ENCODE measurements at places on chromosomes 2 and 18.

DNA sequence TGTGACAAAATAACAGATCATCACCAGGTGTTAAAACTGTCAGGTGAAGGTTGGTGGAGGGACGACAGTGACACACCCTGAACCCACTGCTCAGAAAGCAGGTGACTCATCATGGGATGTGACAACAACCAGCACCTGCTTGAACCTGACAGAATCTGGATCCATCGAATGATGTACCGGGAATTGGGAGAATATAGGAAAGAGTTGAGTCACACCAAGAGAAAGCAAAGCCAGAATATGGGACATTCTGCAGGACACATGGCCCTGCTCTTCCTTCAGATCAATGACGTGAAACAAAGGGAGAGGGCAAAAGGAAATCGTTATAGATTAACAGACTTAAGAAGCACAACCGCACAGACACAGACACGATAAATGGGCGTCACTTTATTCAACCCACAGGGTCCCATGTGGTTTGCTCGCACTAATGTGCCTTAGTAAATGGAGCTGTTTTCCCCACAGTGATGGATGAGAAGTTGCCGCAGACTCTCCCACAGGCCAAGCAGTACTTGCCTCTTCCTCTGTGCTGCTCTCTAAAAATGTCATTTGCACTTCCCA, 100.1 kb downstream of the CRACDL start:
- H3K27me3 ChIP-seq: no peaks in the 10 kb centered on the region
- H3K4me3 ChIP-seq: no peak overlapping the region
- H3K27ac ChIP-seq: no peak overlapping the region
- DNase-seq: no peak

- H3K4me1 ChIP-seq: no peaks in the 10 kb centered on the region
- no peaks in the 10 kb centered on the region for H3K27me3 ChIP-seq
- H3K4me3 ChIP-seq: no peak overlapping the region
- no peaks in the 10 kb centered on the region for H3K36me3 ChIP-seq
Observed at GRCh38 chr18:79169958-79170555, 100.9 kb downstream of the ATP9B start.

- DNase-seq: no peak
- no peak overlapping the region for H3K4me3 ChIP-seq
- H3K36me3 ChIP-seq: no peaks in the 10 kb centered on the region
- H3K4me1 ChIP-seq: peaks cover 42% of the 10 kb centered on the region
- H3K27ac ChIP-seq: peak overlapping the region; percentile 83
Observed at GRCh38 chr2:16012029-16012596, 71.8 kb downstream of the MYCN start.

GRCh38 chr2:188890755-188891154, 83.4 kb upstream of the COL3A1 start:
- H3K27ac ChIP-seq: no peak overlapping the region
- DNase-seq: no peak
- H3K4me1 ChIP-seq: no peaks in the 10 kb centered on the region
- H3K4me3 ChIP-seq: no peak overlapping the region

- H3K27me3 ChIP-seq: no peaks in the 10 kb centered on the region
- peak overlapping the region; percentile 33 for H3K27ac ChIP-seq
- no peaks in the 10 kb centered on the region for H3K36me3 ChIP-seq
- peak; percentile 33 for DNase-seq
Observed at GRCh38 chr2:222945887-222946286, 85.1 kb downstream of the ACSL3 start.
